ENCODE measurements at places on chromosomes 2 and 18.

DNA sequence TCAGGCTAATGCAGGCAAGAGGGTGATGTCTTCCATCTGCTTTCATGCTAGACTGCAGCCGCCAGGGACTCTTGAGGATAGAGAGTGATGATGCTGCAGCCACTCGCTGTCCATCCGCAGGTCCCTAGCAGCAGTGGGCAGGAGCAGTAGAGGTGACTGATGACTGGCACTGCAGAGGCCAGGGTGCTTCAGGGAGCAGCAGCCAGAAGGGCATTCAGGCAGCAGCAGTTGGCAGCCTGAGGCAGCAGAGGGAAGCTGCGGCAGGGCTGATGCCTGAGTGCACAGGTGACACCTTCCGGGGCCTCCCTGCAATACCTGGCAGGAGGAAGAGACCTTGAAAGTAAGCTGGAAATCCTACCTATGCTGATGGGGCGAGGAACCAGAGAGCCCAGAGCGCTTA lies 214.2 kb downstream of the ICOS start:
- DNase-seq, result no peak

GRCh38 chr2:172307800-172308199 lies 119.6 kb upstream of the ITGA6 start:
- DNase-seq, result no peak

DNA sequence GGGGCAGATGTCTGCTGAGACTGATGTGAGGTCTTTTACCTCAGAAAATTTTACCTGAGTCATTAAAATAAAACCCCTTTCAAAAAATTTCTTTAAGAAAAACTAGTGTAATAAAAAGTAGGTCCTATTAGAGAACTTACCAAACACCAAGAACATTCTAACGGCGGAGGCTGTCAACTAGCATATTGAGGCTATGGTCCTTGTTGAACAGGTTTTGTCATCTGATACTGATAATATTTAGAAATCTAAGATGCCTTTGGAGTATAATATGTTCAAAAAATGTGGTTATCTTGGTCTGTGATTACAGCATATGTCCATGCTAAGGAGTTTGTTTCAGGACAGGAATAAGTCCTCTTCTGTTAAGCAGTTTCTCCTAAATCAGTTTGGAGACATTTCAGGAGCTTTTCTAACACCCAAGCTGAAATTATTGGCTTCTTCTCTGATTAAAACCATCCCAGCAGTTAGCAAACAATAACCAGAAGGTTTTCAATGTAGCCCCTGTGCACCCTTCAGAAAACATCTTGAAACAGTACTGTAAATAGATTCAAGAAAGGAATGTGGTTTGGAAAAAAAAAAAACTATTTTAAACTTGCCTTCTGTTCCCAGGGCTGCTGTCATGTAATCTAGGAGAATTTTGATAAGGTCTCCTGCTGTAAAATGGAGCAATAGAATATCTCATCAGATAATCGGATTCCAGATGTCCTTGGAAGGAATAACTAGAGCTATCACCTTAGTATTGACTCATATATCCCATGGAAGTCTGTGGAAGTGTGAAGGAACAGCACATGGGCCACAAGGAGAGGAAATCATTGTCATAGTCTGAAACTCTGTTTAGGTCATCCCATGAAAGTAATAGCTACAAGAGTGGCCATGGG lies 58.7 kb upstream of the B3GNT2 start:
- no peak for DNase-seq

- DNase-seq, result no peak
Measured at GRCh38 chr2:38600242-38600891, 2.4 kb downstream of the HNRNPLL start.

- DNase-seq, result no peak
Measured at GRCh38 chr18:61690418-61691138, 202.2 kb downstream of the RNF152 start.

DNA sequence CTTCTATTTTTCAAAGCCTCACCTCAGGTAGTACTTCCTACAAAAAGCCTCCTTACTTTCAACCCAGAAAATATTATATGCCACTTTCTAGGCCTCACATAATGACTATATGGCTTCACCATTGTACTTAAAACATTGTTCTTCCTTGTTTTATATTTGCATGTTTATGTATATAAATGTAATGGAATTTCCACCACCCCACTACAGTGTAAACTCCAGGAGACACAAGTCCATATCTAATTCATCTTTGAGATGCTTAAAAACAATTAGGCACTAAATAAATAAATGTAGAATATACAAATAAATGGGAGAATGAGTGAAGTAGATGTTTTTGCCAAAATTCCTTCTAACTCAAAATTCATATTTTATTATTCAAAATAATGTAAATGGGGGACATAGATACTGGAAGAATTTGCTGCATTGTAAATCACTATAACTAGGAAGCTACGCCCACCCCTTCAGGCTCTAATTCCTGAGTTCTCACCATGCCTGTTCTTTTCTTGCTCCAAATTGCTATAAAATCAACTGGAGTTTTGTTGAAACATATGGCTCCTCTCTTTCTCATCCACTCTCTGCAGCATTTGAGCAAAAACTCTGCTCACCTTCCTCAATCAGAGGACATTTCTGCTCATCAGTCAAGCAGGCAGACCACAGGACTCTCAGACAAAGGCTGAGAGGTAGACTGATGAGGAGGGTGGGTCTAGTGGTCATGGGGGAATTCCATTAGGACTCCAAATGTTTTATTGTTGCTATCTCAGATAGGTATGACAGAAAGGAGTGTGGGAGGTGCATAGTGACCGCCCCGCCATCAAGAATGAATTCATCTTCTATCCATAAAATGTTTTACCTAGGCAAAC lies 243.0 kb downstream of the HNMT start:
- DNase-seq, result no peak

- DNase-seq, result no peak
Measured at GRCh38 chr2:238988105-238988504, 140.2 kb downstream of the TWIST2 start.

DNA sequence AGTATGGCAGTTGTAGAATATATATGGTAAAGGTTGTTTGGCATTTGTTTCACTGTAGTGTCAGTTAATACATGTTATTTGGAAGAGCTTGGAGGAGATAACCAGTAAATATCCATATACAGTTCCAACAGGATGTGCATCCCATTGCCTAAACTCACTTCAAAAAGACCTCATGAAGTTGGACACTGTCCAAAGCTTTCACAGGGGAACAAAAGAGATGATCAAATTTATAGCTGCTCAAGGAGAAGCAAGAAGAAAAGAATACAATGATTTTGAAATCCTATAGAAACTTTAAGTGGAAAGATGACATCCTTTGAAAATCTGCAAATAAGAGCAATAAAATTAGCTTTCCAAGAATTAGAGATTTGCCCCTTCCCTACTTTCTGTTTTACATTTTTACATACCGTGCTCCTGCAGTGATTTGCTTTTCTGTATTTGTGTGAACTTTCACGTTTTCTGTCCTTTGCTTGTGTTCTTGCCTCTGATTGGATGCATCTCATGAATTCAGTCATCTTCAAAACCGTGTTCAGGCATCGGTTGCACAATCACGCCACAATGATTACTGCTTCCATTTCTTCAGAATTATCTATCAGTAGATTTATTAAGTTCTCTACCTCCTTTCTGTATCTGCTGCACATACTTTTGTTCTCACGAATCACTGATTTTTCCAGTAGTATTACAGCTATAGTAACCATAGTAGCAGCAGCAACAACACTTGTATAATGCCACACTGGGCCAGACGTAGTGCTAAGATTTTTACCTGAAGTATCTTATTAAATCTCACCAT lies 83.8 kb downstream of the PARD3B start:
- DNase-seq, result no peak

DNA sequence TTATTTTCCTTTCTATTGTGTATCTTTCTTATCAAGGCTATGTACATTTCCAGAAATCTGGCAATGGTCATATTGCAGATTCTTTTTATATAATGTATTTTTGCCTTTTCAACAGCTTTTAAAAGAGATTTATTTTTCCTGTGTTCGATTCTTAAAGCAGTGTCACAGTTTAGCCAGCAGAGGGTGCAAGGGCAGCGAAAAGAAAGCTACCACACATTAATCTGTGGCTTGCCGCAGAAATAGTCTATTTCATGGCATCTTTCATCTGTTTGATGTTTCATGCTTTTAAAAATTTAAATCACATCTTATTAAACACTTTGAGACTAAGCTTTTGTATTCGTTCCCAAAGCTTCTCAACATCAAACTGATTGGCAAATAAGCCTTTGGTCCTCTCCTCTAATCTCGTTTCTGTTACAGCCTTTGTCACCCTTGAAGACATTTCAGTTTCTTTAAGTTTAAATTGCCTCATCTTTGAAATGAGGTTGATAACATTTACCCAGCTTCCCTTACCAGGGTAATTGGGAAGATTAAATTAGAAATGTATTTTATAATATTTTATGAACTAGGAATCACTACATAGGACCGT lies 73.3 kb downstream of the PIK3C3 start:
- no peak for DNase-seq

- DNase-seq, result no peak
Measured at GRCh38 chr2:29789911-29790485, 131.4 kb downstream of the ALK start.

Data from stimulated activated CD4-positive, alpha-beta T cell treated with anti-CD3 and anti-CD28 coated beads, Interleukin-15, amount 100 ng/mL, for 1 hour (primary cell).